NCI-H526 treated with DMSO at 0.1 percent for 48 hours (cell line): ENCODE measurements at places on chromosomes 16 and 17.

- DNase-seq, result no peak
These were observed 10.5 kb downstream of the GGA2 start for GRCh38 chr16:23499801-23500200.

GRCh38 chr16:11066261-11066870 is 122.0 kb downstream of the CLEC16A start:
- no peak for DNase-seq

- no peak for DNase-seq
These were observed 333.5 kb downstream of the NPIPA8 start for GRCh38 chr16:18003033-18003432.

DNA sequence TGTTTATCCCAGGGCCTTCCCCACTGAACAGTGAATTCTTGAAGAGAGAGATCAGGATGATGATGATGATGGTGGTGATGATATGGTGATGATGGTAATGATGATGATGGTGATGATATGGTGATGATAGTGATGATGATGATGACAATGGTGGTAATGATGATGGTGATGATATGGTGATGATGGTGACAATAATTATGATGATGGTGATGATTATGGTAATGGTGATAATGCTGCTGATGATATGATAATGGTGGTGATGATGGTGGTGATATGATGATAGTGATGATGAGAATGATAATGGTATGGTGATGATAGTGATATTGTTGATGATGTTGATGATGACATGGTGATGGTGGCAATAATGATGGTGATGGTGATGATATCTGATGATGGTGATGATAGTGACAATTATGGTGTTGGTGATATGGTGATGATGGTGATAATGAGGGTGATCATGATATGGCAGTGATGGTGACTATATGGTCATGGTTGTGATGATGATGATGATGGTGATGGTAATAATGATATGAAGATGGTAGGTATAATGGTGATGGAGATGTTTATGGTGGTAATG is 99.9 kb downstream of the HAPSTR1 start:
- DNase-seq, result no peak

DNA sequence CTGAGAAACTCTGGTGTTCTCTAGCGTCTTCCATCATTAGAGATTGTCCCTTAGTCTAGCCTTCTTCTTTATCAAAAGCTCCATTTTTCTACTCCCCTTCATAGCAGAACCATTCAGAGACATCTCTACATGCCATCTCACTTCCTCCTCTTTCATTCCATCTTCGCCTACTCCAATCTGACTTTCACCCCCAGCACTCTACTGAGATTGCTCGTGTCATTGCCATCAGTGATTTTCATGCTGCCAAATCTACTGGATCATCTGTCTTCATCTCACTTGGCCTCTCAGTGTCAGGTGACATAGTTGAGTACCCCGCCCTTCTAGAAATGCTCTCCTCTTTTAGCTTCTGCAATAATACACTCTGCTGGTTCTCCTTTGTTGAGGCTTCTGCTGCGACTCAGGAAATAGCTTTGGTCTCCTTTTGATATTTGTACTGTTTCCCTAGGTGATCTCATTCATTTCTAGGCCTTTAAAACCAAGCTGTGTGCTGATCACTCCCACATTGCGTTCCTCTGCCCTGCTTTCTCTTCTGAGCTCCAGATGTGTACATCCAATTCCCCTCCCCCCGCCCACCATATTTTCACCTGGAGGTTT is 119.1 kb downstream of the FTO start:
- DNase-seq, result no peak

GRCh38 chr16:66933776-66934137 is 445 bp downstream of the CIAO2B start:
- DNase-seq, result no peak

GRCh38 chr17:66691644-66692420 is 143.1 kb upstream of the CACNG5 start:
- peak; percentile 8 for DNase-seq

DNA sequence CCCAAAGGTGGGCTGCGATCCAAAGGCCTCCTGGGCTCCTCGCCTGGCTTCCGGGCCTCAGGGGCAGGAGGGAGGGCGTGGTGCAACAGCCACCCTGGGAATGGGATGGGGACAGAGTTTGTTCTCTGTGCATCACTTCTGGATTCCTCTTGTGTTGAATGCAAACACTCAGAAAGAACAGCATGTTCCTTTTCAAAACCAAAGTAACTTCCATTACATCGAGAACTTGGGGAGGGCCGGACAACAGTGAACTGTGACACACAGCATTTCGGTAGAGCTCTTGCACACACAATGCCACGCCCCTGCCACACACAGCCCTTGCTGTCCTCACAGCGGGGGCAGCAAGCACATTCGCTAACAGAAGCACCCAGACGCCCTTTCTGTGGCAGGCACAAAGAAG is 36.1 kb upstream of the FASN start:
- no peak for DNase-seq

- no peak for DNase-seq
These were observed 10.7 kb downstream of the DRC3 start for GRCh38 chr17:17983376-17983775.
